ENCODE measurements at places on chromosomes 2 and 18.

DNA sequence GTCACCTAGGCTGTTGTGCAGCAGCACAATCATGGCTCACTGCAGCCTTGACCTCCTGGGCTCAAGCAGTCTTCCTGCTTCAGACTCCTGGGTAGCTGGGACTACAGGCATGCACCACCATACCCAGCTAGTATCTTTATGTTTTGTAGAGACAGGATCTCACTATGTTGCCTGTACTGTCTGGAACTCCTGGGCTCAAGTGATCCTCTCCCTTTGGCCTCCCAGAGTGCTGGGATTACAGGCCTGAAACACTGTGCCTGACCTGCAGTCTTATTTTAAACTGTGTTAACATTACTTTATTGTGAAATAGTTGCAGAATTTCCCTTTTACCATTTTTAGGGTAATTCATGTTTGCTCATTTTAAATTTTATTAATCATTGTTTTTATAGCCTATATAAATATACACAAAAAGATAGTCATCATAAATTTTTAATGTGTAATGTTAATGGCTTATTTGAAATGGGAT, 24.6 kb downstream of the EML4 start:
- DNase-seq, result no peak

- no peak for DNase-seq
These were observed 79.1 kb upstream of the GRB14 start for GRCh38 chr2:164700390-164700789.

- DNase-seq, result no peak
These were observed 44.9 kb downstream of the AQP12A start for GRCh38 chr2:240736281-240737250.

DNA sequence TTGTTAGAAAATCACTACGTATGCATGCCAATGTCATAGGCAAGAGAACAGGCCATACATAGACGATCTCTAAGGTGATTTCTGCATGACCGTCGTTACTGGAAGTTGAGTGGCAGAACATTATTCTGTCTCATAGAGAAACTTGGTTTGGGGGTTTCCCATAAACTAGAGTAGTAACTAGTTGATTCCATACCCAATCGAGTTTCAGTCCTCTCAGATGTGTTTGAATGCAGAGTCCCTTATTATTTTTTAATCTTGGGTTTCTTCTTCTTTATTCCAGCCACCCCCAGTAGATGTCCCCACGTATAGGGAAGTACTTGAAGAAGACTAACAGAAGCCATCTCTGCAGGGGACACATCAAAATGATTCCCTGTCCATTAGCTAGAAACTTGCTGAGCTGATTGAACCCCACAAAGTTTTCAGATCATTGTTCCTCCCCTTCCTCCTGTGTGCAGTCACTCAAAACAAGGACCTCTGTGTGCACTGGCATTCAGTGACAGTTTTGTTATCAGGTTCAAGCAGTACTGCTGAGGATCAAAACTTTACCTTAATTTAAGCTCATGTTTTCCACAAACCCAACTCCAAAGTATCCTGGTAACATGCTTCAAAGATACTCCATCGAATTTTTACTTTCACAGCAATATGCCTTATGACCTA, 68.4 kb upstream of the CDCA7 start:
- no peak for DNase-seq

- DNase-seq, result no peak
These were observed 128.9 kb downstream of the WDSUB1 start for GRCh38 chr2:159157361-159158209.

GRCh38 chr2:105142239-105142638, 99.3 kb upstream of the GPR45 start:
- DNase-seq, result no peak

- no peak for DNase-seq
These were observed 17.1 kb downstream of the FAM178B start for GRCh38 chr2:96969321-96969720.

- no peak for DNase-seq
These were observed 4.9 kb downstream of the CIDEA start for GRCh38 chr18:12258719-12259705.
